Immature natural killer cell (primary cell): ENCODE measurements at places on chromosomes 4 and X.

DNA sequence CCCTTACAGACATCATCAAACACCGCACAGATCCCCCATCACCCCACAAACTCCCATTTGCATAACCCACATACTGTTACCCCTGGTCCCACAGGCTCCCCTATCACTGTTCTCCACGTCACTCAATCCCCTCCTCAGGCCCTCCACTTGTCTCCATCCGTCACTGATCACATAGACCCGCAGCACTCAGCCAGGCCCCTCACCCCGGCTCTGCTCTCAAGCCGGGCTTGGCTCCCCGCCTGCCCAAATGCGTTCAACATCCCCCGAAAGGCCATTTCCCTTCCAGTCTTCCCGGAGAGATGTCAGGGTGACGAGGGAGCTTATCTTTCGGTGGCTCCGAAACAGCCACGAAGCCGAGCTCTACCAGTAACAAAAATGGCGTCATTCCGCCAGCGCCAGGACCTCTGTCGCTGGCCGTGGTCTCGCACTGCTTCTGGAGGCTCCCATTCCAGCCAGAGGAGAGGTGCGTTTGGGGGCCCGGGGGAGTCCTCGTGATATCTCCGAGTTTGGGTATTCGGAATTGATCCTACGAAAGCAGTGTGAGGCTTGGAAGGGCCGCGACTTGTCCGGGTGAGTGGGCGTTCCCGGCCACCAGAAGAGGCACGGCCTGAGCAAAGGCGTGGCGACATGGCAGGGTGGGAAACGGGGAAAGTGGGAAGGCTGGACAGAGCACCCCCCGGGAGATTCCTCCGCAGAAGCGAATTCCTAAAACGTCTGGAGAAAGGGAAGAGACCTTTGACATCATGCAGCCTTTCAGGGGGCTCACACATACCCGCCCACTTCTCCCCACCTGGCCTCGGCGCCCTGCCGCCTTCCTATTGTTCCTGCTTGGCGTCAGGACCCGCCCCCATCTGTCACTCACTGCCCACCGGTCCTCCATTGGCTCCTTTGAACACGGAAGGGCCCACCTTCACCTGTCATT, at the start of gene ZNF630:
TSS of gene ZNF630 (minus strand) at position 577 of the 922 bp plus-strand sequence. CDS start 4,754 bp downstream, outside the sequence.
- peak; percentile 53 for DNase-seq

GRCh38 chr4:186684889-186685309, 38.8 kb downstream of the FAT1 start:
- no peak for DNase-seq

GRCh38 chr4:168304744-168305459, 13.7 kb downstream of the DDX60 start:
- no peak for DNase-seq

GRCh38 chr4:16231570-16232245, 5.4 kb upstream of the TAPT1 start:
- no peak for DNase-seq

DNA sequence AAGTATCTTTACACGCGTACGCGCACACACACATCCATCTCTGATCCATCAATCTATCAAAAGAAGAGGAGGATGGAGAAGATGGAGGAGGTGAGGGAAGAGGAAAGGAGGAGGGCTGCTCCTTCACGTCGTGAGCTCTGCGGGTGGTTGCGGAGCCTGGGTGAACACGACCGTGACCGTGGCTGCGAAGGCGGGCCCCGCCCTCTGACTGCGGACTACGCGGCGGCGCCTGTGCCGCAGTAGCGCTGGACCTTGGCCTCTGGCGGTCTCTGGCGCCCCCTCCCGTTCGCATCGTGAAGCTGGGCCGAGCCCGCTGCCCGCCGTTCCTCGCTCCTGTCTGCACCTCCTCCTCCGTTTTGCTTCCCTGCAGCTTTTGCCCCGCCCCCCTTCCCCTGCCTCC, 37.7 kb upstream of the ARAF start:
- DNase-seq: peak; percentile 81
